Large intestine (tissue), 12 donors: ENCODE measurements at places on chromosomes 7 and 10.

DNA sequence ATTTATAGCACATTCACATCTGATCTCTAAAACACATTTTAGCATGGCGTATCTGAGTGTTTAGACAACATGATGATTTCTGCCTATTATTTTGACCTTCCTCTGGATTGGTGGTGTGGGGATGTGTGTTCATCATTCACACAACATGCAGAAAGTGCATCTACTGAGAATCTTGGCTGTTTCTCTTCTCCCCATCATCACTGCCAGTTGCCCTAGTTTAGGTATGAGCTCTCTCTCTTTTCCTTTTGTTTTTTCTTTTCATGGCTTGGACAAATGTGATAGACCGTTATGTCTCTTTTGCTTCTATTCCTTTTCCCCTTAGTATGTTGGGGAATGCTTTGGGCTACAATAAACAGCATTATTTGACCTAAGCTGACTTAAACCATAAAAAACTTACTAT is 239.2 kb upstream of the FZD8 start:
- no peak for DNase-seq

DNA sequence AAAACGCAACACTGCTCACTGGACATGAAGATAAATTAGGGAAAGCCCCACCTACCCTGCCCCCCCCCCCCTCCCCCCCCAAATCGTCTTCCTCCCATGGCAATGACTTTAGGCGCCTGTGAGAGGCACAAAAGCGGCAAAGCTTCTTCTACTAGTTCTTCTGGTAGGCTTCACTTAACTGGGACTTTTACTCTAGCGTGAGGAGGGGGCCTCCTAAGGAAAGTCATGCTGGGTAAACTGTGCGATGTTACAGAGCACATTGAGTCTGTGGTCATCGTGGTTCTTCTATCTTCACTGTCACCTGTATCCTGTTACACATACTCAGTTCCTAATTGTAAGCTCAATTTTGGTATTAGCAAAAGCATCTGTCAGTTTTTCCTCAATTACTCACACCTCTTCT is 25.1 kb downstream of the HSPB1 start:
- no peak for DNase-seq

GRCh38 chr7:20865684-20866083 is 79.0 kb upstream of the SP8 start:
- no peak for DNase-seq

- DNase-seq: no peak
Observed at GRCh38 chr7:51031216-51031615, 248.5 kb upstream of the GRB10 start.

- no peak for DNase-seq
Observed at GRCh38 chr7:78367280-78367773, 568.8 kb downstream of the PHTF2 start.

DNA sequence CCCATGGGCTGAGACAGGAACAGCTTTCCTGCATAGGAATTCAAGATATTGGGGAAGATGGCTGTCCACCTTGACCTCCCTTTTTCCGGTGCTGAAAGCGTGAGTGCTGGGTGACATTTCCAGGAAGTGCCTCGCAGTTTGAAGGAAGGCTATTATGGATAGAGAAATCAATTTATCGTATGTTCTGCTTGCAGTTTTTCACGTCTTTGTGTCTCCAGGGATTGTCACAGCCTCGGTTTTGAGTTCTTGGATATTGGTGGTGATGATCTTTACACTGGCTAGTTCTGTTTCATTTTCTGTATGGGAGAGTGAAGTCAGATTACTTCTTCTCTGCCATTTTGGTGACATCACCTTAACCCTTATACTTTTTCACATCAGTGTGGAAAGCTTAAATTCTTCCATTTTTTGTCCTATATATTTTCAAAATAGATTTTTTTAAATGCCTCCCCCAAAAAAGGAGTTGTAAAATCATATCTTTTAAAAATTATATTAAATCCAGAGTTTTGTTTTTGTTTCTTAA is 102.5 kb upstream of the APBB1IP start:
- DNase-seq: no peak

DNA sequence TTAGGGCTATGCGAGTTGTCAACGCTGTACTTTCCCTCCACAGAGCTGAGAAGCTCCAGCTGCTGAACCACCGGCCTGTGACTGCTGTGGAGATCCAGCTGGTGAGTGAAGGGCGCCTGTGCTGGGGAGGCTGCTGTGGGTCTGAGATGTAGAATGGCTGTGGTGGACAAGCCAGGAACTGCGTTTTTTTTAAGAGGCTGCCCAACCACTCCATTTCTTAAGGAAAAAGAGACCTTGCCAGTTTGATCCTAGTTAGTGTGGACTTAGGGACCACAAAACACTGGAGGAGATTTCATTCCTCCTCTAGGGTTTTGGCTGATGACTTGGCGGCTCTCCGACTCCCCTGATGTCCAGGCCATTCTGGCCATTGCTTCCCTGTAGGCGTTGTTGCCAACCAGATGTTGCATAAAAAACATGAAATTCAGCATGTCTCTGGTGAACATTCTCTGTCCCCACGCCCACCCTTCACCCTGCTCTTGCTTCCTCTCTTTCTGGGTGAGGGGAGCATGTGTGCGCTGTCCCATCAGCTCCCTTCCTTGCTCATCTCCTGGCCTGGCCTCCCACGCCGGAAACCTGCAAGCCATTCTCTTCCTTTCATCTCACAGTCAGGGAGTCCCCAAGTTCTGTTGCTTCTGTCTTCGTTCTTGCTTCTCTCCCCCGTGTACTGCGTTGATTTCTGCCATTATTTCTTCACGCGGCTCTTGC is 30.9 kb downstream of the CRCP start:
- no peak for DNase-seq

DNA sequence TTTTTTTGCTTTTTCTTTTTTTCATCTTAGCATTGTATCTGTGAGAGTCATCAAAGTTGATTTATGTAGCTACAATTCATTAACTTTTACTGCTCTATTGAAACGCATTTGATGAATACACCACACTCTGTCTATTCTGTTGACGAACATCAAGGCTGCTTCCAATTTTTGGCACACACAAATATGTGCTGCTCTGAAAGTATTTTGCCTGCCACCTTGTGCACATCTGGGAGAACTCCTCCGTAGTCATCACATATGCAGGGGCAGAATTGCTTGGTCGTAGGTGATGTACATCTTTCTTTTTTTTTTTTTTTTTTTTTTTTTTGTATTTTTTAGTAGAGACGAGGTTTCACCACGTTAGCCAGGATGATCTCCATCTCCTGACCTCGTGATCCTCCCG is 796.8 kb downstream of the KCNMA1 start:
- no peak for DNase-seq

DNA sequence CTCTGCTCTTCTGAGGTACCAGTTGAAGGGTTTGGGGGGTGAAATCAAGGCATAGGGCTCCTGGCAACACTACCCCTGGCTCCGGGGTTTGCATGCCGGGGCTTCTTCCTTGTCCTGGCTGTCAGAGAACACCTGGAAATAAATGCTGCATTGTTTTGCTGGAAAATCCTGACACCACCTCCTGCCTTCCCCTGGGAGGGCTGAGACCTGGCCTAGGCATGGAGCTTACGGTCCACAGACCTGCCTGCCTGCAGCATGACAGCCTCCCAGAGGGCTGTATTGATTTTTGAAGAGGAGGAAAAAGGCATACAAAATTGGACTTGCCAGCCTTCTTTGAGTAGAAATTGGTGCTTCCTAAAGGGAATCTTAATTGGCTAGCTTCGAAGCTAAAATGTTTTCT is 227.1 kb downstream of the MGMT start:
- no peak for DNase-seq

GRCh38 chr10:88592906-88593305 is 6.3 kb downstream of the LIPJ start:
- DNase-seq: no peak
